Activated CD4-positive, alpha-beta T cell treated with anti-CD3 and anti-CD28 coated beads, Interleukin-2, amount 50 U/mL, for 1 hour (primary cell): ENCODE measurements at places on chromosomes 7 and 10.

GRCh38 chr7:33901199-33901598, 4.1 kb upstream of the BMPER start:
- DNase-seq, result no peak

GRCh38 chr7:21500117-21500832, 42.6 kb upstream of the DNAH11 start:
- no peak for DNase-seq

DNA sequence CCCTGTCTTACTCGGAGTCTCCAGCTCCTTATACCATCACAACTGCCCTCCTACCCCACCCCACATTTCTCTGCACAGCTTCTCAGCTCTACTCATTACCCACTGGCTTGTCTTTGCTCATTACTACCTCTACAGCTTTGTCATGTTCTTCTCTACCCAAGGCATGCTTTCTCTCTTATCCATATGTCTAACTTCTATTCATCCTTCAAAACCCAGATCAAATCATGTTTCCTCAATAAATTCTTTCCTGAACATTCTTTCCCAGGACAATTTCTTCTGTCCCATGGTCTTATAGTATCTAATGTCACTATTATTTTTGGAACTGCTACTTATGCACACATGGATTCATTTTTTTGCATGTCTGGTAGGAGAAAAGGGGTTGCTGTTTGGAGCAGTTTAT, 231.4 kb downstream of the PTEN start:
- DNase-seq, result no peak

DNA sequence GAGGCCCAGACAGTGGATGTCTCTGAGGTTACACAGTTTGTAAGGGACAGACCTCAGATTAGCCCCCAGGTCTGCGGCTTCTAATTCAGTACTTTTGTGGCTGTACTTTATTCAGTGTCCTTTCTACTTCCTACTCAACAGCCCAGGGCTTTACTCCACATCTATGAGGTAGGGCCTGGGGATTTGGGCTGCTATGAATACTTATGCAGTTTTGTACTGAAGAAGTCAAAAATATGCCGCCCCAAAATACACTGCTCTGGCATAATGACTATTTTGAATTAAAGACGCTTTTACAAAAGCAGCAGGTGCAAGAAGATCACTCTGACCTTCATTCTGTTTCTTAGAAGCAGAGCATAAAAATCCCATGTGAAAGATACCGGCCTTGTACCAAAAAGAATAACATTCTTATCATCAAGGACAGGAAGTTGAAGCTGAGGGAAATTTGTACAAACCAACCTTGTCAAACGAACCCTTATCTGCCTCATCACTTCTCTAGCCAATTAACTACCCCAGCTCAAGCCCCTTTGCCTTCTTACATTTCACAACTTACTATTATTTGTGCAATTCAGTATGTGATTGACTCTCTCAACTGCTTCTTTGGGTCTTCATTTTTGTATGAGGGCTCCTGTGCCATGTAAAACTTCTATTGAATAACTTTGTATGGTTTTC, 26.1 kb upstream of the TRUB1 start:
- no peak for DNase-seq

DNA sequence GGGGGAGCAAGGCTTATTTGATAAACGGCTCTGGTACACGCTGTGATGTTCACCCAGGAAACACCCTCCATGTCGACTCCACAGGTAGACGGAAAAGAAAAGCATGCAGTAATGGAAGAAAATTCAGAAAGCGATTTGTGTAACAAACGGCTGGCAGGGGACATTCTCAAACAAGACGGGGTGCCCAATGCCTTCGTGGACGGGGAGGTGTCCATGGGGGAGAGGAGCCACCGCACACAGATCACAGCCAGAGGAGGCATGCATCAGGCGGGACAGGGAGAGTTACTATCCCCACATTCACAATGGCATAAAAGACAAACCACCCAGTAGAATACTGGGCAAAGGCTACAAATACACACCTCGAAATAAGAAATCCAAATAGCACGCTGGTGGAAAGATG, 20.1 kb downstream of the CNPY1 start:
- no peak for DNase-seq

DNA sequence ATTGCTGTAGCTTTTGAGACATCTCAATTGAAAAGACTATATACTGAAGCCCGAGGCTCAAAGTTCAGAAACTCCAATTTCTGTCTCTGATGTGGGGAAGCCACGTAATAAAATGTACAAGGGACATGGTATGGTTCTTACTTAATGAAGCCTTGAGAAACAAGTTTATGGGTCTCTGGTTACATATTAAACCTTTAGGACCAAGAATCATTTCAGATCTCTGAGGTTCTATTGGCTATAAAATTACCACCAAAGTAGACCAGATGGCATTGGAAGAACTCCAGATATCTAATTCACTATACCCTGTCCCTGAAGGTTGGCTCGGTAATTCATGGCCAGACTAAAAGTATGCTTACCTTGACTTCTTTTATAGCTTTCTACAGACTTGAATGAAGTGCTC, 23.7 kb downstream of the STAMBPL1 start:
- DNase-seq, result no peak

- DNase-seq, result no peak
Observed at GRCh38 chr10:118251791-118252190, 90.3 kb downstream of the FAM204A start.

DNA sequence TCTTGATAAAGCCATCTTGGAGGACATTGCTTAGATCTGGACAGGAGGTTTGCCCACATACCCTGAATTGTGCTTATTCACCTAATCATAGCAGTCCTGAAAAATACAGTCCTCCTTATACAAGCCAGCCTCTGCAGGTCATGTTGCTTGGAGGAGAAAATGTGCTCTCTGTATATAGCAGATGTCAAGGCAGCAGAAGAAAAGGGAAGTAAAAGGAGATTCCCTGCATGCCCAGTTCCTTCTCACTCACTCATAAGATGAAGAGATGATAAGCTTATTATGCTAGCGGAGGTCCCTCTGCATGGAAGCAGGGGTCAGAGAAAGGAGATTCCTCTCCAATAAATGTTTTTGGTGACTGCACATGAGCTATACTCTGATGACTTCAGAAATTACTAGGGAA, 458.8 kb upstream of the ZMIZ1 start:
- no peak for DNase-seq

DNA sequence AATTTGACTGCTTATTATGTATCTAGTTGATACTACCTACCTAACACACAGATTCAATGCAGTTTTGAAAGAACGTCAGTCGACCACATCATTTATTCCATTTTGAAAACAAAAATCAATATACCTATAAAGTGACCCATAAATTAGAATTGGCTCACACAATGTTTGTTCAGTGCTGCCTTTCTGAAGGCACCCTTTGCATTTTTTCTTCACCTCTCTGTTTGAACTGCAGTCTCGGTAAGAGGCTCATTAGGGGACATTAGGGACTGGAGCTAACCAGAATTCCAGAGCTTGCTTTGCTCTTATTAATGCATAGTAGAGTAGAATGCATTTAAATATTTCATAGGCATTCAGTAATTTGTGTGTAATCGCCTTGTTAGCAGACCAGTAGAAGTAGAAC, 234.1 kb downstream of the FOXP2 start:
- no peak for DNase-seq

GRCh38 chr10:30502266-30503060, 68.5 kb downstream of the MAP3K8 start:
- no peak for DNase-seq

GRCh38 chr7:77465256-77465655, 49.1 kb upstream of the GSAP start:
- no peak for DNase-seq

- DNase-seq, result no peak
Observed at GRCh38 chr10:103691723-103692435, 163.5 kb downstream of the SH3PXD2A start.
